Karpas-422 (cell line): ENCODE measurements at places on chromosomes 11 and 22. TPM values are rescaled to one million over a fixed set of nuclear protein-coding genes. Genes with fewer than 3 reads are reported as not detected.

DNA sequence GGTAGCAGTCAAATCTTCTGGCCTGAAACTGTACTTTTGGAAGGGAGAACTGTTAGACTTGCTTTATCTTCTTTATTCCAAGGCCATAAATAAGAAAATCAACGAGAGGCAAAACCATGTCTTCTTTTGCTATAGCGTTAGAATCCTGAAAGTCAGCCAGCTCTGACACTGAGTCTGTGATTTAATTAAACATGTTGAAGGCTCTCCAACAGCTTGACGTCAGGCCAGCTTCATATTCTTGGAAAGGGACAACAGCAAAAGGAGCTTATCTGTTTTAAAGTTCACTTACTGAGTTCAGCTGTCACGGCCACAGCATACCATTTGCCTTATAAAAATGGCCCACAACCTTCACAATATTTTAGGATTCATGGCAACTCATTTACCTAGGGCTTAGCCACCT lies 131.0 kb upstream of the LDLRAD3 start:
- no peak for DNase-seq

- no peak for DNase-seq
These were observed 17.1 kb upstream of the VWA5A start for GRCh38 chr11:124098141-124098540.

- no peak for DNase-seq
These were observed 77.7 kb downstream of the LINC01488 start for GRCh38 chr11:69559181-69559580.

DNA sequence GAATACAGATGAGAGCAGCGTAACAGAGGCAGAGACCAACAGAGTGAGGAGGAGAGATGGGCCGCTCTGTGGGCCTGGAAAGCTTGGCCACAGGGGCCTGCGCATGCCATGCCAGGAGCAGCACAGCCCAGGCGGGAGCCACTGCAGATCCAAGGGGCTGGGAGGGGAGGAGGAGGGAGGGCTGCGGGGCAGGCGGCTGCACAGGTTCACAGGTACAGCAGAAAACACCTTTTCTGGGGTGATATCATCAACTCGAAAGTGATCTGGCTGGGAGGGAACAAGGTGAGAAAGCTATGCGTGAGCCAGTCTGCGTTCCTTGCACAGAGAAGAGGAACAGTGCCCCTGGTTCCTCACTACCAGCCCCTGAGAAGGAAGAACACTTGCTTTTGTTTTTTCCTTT lies 14.8 kb downstream of the VPS37C start:
- no peak for DNase-seq

DNA sequence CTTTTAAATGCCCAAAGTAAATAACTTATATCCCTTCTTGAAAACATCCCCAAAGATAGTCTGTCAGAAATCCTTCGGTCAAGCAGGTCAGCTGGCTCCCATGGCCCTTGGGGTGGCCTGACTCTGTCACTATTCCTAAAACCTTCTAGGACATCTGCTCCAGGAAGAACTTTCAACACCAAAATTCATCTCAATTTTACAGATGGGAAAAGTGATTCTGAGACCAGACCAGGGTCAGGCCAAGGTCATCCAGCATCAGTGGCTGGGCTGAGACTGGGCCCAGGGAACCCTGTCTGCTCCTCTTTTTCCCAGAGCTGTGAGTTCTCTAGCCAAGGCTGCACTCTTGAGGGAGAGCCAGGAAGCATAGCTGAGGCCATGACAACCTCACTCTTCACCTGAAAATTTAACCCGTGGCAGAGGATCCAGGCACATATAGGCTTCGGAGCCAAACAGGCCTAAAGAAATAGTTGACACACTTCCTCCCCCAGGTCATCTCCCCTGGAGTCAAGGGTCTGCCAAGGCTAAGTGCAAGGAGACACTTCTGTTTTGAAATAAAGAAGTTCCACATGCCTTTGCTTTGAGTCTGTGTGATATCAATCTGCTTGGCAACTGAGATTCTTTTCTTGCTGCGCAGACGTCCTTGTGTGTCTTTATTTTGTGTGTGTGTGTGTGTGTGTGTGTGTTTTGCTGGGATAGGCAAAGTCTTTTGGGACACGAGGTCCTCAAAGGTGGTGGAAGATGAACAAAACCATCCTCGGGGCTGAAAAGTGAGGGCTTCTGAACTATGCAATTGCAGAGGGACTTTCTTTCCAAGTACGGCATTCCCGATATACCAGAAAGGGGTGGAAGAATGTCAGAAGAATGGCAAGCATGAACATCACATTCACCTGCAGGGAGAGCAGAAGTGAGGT lies 16.8 kb upstream of the PRG2 start:
- DNase-seq, result no peak

DNA sequence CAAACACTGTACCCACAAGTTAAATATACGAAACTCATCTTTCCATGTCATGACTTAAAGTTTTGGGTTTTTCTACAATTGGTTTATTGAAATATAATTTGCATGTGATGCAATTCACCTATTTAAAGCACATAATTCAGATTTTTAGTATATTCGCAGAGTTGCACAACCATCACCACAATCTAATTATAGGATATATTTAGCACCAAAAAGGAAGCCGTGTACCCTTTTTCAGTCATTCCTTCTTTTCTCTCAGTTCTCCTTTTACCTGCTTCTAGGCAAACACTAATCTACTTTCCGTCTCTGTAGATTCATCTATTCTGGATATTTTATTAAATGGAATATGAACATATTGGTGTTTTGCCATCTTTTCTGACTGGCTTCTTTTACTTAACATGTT lies 1458.1 kb upstream of the TENM4 start:
- DNase-seq, result no peak

The PDGFD gene
- total RNA-seq, result 205 and 360 TPM in 2 replicates

The GRAP2 gene
- not detected in 2 replicates for total RNA-seq

The APOL4 gene
- not detected in 2 replicates for total RNA-seq

The GLYAT gene
- total RNA-seq, result not detected in 2 replicates

The NPAS4 gene
- not detected in 2 replicates for total RNA-seq
